Hematopoietic multipotent progenitor cell treated with erythropoietin and hydrocortisone succinate and interleukin-3 and kit ligand, for 8 days (in vitro differentiated cells): ENCODE measurements at places on chromosomes 2 and 18.

DNA sequence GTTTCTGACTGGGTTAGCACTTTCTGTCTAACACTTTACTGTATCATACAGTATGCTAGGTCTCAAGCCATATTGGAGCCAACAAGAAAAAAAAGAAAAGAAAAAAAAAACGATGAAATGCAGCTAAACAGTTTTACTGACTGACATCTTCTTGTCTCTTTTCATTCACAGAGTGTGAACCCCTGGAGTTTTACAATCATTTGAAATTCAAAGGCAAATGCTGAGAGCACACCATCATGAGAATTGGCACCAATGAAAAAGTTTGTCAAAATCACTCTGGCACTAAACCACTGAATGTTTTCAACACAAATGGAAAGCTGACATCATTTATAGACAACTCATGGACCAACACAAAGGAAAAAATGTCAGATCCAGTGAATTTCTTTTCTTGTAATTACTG, 513.3 kb downstream of the LRRTM4 start:
- DNase-seq = no peak

DNA sequence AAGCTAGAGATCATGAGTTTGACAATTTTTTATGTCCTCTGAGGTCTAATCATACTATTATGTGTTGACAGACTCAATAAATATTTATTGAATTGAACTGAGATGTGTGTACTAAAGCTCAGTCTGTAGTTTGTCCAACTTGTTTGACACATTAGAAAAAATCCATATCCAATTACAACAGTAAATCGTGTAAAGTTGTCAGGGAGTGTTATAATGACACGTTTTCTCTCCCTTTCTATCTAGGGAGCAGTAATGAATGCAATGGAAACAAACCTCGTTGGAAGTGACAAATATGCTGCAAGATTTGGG, 28.4 kb downstream of the ITGA4 start:
- no peak for DNase-seq

- no peak for DNase-seq
Observed at GRCh38 chr2:227774011-227774624, 28.4 kb downstream of the SCYGR8 start.

DNA sequence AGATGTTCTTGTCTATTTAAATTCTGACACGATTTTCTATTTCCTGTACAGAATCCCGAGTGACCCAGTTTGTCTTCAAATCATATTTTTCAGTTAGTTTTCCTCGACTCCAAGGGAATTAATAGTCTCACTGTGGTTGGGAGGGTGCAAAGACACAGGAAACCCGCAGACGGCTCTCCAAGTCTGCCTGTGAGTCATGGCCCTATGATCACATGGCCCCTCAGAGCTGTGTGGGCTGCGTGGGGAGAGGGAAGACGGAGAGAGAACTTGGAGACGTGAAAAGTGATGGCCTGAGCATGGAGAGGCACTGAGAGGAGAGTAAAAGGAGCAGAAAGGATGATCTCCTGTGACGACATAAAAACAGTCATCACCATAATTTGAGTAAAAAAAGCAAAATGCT, 989.9 kb downstream of the DCDC2C start:
- no peak for DNase-seq

- no peak for DNase-seq
Observed at GRCh38 chr2:36337354-36337753, 18.2 kb upstream of the CRIM1 start.

GRCh38 chr2:134660626-134661402, 58.0 kb downstream of the TMEM163 start:
- no peak for DNase-seq

DNA sequence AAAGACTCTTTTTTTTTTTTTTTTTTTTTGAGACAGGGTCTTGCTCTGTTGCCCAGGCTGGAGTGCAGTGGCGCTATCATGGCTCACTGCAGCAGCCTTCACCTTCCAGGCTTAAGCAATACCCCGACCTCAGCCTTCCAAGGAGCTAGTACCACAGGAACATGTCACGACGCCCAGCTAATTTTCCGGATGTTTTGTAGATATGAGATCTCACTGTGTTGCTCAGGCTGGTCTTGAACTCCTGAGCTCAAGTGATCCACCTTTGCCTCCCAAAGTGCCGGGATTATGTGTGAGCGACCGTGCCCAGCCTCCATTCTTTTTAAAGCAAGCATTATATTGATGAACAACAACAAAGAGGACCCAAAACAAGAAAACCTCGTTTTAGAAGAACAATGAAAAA, 307.1 kb upstream of the ID2 start:
- no peak for DNase-seq
